Epithelial cell of alveolus of lung (primary cell): ENCODE measurements at places on chromosomes 7 and 10. TPM values are rescaled to one million over a fixed set of nuclear protein-coding genes. Genes with fewer than 3 reads are reported as not detected.

The CALCR gene
- 0.13 TPM in 1 of 2 replicates, not detected in the other for total RNA-seq

The WEE2 gene
- total RNA-seq = not detected in 2 replicates

The FAM20C gene
- 130 and 178 TPM in 2 replicates for total RNA-seq

The NOS3 gene
- 1.4 and 4.5 TPM in 2 replicates for total RNA-seq

The ITGA8 gene
- under 0.01 and 1.6 TPM in 2 replicates for total RNA-seq
